ENCODE measurements at places on chromosomes 6 and 20.

- no peak for DNase-seq
Measured at GRCh38 chr6:36076178-36077063, 48.8 kb downstream of the MAPK14 start.

- no peak for DNase-seq
Measured at GRCh38 chr6:82554666-82555065, 191.0 kb downstream of the TPBG start.

DNA sequence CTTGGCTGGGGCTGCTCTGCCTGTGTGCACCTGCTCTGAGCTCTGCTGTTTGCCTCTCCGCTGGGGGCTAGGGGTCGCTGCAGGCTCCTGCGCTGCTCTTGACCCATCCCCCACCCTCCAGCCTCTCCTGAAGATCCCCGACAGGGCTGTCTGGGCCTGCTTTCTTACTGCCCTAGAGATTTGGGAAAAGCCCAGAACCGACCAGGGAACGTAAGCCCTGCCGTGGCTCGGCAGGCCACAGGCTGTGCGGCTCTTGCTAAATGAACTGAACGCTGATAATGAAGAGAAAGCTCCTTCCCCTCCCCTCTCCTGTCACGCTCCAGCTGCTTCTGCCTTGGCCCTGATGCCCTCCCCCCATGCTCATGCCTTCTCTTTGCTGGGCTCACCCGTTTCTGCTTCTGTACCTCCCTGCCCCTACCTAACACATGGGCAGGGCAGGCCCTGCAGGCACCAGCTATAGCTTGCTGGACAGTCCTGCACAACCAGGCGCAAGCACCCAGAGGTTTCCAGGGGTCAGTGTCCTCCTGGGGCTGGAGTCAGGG is 32.0 kb upstream of the PCMTD2 start:
- DNase-seq = no peak

DNA sequence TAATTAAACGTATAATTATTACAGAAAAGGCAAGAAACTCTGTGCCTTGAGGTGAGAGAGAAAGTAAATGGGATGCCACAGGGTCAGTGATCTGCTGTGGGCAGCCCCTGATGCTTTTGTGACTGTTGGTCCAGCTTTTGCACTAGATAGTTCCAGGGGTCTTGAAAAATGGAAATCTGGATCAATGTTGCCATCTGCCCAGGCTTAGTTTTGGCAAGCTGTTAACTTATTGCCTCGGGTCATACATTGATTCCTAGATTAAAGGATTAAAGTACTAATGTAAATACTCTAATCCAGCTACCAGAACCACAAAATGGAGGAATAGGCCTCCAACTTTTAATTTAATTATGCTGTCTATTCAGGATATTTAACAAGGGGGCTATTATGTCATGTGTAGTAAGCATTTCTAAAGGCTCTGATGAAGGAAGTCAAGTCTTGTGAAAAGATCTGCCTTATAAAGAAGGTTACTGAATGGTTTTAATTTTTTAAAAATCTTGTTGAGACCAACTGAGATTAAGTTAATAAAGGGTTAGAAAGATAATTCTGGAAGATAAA is 376.0 kb upstream of the HS3ST5 start:
- DNase-seq = no peak

DNA sequence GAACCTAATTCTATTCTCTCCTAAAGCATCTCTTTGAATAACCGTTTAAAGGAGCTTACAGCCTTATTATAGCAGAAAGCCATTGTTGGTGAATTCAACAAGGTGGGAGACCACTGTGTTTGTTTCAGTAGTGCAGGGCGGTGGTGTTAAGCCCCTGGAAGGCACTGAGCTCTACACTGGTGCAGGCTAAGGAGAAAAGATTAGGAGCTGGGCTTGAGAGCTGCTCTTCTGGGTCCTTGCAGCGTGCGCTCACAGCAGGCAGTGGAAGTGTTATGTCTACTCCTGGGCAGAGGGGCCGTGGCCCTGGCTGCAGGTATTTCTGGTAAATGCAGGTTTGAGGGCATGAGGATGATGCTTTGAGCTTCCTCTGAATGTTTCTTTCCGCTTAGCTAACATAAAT is 361.2 kb downstream of the RNF144B start:
- DNase-seq = no peak

DNA sequence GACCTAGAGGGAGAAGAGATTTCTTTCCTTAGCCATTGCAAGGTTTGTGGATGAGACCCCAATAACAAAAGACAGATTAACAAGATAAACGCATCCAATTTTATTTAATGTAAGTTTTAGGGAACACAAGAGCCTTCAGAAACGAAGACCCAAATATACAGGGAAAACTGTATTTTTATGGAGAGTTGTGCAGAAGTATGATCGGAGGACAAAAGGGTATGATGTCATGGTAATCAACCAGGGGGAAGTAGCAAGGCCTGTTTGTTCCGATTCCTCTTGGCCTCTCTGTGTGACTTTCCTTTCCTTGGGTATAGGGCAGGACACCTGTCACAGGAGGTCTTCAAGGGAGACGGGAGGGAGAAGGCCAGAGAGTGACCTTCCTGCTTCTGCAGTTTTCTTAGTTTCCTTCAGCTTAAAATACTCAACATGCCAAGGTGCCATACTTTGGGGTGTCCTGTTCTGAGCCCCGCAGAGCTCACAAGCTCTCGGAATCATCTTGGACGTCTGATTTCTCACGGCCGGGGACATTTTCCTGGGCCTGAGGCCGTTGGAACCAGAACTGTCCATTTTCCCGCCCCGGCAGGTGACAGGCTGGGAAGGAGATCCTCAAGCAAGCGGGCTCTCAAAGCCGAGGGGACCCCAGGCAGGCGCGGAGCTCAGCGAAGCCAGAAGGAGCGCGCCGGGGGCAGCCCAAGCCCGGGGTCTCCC is 21.7 kb downstream of the TMC2 start:
- DNase-seq = no peak

DNA sequence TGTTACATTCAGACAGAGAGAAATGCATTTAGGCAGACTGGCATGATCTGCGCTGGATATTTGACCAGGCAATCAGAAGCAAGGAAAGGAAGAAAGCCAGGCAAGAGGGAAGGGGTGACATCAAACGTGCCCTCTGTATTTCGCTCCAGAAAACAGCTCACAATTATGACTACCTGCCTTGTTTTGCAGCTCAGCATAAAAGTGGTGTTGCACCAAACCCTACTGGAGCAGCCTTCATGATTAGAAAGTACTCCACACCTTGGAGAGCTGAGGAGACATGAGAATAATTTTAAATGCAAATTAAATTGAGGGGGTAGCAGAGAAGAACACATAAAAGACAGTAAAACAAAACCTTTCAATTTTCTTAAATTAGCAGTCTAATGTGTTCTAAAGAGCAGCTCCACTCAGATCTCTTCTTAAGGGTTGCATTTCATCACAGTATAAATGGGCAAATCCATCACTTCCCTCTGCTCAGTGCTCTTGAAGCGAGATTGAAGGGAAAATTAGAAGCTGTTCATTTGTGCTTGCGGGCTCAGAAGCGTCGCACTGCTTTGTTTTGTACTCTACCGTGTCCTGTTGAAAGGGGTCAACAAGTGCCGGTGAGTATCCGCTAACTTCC is at the start of gene PHACTR1:
PHACTR1 (plus strand) TSS at position 470 of the 619 bp plus-strand sequence.
- no peak for DNase-seq

Data from non-pigmented ciliary epithelial cell (primary cell).